ENCODE measurements at places on chromosomes 12 and 14.

DNA sequence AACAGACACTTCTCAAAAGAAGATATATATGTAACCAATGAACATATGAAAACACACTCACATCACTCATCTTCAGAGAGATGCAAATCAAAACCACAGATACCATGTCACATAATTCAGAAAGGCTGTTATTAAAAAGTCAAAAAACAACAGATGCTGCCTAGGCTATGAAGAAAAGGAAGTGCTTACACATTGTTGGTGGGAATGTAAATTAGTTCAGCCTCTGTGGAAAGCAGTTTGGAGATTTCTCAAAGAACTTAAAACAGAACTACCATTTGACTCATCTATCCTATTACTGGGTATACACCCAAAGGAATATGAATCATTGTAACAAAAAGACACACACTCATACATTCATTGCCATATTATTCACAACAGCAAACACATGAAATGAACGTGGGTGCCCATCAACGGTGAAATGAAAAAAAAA, 35.1 kb downstream of the EIF2S3B start:
- DNase-seq, result no peak

DNA sequence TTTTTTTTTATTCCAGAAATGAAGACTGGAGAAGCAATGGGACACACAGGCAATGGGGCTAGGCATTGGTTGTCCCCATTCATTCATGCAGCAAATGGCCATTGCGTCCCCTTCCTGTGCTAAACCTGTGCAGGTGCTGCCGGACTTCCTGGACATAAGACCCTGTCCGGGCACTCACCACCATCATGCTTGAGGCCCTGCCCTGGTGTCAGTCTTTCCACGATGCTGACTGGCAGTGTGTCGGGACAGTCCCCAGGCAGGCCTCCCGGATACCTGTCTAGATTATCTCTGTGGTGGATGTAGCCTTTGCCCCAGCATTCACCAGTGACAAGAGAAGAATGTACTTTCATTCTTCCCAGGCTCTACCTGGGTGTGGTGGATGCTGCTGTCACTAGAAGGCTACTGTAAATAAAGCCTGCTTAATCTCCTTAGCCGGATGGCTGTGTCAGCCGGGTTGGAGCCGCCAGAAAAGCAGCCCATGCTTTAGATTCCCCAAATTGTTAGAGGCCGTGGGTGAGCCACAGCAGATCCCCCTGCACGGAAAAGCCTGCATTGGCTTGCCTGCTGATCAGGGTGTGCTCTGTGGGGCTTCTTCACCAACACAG, 94.5 kb upstream of the PARP11 start:
- no peak for DNase-seq

DNA sequence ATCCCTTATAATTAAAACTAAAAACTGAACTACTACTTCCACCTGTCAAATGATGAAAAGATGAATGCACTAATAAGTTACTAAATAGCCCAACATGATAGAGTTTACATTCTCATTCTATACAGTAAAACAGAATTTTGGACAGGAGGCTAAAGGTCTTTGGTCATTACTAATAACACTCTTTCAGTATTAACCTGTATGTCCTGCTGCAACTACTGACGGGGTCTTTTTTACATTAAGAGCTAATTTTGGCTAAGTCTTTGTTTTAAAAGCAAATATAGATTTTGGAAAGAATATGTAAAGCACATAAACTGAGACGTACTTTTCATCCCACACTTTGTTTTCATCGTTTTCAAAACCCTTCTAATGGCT, 175.4 kb upstream of the CDKN3 start:
- no peak for DNase-seq

- no peak for DNase-seq
These were observed 115.9 kb downstream of the ETV6 start for GRCh38 chr12:11765421-11765816.

DNA sequence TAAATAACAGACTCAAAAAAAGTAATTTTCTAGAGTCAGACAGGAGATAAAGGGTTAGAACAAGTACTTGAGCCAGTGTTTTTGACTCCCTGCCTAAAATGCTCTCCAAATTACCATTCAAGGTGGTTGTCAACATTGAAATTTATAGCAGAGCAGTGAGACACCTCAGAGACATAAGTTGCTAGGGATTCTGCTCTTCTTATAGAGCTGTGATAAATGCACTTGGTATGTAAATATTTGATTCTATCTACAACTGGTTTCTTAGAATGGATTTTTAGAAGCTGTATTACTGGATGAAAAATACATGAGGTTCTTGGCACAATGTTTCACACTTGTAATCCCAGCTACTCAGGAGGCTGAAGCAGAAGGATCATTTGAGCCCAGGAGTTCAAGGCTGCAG, 83.9 kb upstream of the OSBPL8 start:
- no peak for DNase-seq

DNA sequence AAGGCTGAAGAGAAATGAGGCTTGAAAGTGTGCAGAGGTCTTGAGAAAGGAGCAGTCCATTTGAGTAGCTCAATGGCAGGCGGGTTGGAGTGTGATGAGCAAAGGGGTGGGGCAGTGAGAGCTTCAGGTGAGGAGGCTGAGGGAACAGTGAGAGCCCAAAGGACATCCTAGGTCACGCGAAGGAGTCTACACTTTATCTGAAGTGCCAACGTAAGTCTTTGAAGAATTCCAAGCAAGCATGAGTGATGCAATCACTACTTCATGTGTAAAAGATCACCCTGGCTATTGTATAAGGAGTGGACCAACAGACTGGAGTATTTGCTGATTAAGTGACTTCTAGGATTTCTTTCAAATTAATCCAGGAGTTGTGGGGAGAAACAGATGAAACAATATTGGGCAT, 159.9 kb upstream of the HIF1A start:
- DNase-seq, result no peak

GRCh38 chr12:51011955-51012354, 14.2 kb downstream of the SLC11A2 start:
- DNase-seq, result no peak

- no peak for DNase-seq
These were observed 98.1 kb downstream of the KLRB1 start for GRCh38 chr12:9509464-9510161.

DNA sequence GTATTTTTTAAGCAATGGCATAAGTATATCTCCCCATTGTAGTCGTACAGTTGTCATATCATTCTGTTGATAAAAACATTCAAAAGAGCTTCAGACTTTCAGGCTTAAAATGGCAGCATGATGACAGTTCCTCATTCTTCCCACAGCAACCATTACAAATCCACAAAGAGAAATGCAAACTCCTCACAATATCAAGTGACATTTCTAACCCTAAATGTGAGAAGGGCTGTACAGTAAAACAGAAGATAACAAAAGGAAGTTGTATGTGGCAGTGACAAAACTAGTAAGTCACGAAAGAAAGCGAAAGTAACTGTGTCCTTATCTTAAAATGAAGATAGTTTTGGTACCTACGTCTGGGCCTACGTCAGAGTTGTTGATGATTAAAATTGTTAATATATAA, 46.7 kb downstream of the GXYLT1 start:
- DNase-seq, result no peak

DNA sequence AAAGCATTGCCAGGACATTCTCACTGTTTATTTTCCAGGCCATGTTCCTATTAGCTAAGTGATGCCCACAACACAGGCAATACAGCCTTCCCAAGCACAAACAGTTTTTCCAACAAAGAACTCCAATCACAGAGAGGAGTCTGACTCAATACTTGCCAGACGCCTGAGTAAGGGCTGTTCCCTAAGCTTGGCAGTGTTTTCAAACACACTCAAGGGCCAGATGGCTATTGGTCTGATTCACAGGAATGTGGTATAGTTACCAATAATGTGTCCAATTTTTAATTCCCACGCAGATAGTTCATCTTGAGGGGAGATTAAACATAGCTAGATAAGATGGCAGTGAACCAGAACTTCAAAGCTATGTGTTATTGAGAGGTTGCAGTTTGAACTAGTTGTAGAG, 381.0 kb downstream of the SNAPC1 start:
- DNase-seq, result no peak

DNA sequence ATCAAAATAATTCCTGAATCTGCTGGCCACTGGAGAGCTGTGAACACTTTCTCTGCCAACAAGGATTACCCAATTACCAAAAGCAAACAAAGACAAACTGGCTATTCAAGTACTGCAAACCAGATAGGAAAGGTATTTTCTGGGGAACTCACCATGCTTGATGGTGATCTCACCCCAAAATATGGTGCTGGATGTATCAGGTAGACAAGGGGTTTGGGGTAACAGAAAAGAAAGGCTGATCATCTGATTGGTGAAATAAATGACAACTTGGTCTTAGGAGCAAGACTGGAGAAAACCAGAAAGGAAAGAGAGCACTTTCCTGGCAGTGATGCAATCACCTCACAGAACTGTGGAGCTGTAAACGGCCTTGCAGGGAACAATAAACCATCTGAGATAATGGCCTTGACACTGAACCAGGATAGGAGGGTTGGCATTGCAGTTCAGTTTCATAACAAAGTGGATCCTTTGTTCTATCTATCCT, 31.0 kb upstream of the NPFF start:
- DNase-seq, result no peak

GRCh38 chr14:64786296-64787149, 82.3 kb downstream of the PLEKHG3 start:
- DNase-seq, result no peak

DNA sequence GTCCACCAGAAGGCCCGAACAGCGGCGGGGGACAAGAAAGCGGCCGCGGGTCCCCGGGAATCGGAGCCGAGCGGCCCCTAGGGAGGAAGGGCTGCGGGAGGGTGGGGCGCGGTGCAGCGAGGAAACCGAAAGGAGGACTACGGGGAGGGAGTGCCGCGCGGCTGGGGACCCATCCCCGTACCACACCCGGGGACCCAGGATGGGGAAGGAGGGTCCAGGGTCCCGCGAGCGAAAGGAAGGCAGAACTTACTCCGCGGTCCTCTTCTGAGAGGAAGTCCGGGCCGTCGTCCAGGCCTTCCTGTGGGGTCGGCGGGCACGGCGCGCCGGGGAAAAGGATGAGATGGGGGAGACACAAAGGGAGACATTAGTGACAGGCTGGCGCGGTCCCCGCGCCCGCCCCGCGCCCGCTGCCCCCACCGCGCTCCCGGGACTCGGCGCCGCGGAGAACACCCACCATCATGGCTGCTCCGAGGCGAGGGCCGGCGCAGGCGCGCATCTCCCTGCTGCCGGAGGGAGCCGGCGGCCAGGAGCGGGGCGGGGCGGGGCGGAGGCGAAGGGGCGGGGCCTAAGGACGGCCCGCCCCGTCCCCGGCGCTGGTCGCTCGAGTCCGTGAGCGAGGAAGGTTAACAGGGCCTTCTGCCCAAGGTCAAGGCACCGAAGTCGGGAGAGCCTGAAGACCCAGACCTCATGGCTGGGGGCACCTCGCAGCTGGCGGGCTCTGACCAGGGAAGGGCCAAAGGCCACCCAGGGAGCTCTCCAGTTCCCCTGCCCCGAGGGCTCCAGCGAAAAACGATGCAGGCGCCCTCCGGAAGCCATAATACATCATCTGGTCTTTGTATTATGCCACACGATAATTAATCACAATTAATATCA, at the start of gene SNX6:
Gene SNX6, minus strand, starts transcription at position 492 of the 873 bp plus-strand sequence. Its CDS starts 32 bp downstream, at position 460.
- peak; percentile 90 for DNase-seq

GRCh38 chr12:100473716-100474150, at the start of gene NR1H4:
Gene NR1H4 (plus strand): TSS chr12:100473866. CDS start chr12:100493324, 19,458 bp downstream.
- no peak for DNase-seq

DNA sequence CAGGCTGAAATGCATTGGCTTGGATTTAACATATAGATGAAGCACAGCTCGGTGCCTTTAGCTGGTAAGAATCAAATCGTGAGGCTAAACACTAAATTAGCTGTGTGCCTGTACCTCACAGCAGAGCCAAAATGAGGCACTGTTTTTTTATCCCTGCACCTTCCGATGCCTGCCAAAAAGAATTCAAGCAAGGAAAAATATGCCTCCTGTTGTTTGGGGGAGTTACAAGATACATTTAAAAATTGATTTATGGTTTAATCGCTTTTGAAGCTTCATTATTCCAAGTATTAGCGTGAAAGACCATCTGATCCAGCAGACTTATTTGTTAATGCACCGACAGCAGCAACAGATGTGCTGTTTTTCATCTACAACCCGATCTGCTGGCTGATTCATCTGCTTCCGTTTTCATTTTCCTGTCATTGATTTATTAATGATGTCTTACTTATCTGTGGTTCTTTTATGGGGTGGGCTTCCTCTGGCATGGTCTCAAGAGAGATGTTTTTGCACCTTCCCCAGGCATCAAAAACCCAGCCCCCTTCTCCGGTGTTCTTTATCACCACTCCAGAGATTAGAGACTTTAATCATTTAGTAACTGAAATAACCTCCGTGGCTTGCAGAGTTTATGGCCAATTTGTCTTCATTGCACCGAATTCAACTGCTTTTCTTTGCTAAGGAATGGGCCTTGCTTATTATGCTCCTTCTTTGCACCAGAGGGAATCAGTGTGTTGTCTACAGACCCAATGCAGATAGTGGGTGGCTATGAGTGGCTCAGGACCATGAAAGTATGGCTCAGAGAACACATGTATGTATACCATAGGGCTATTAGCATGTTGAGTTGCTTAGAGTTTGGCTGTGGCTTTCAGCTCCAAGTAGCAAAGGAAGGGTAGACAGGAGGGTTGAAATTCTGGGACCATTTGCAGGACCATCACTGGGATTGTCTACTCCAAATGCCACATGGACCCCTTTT, 166.8 kb upstream of the TMEM260 start:
- no peak for DNase-seq

GRCh38 chr14:90778571-90779255, 37.5 kb downstream of the TTC7B start:
- no peak for DNase-seq

DNA sequence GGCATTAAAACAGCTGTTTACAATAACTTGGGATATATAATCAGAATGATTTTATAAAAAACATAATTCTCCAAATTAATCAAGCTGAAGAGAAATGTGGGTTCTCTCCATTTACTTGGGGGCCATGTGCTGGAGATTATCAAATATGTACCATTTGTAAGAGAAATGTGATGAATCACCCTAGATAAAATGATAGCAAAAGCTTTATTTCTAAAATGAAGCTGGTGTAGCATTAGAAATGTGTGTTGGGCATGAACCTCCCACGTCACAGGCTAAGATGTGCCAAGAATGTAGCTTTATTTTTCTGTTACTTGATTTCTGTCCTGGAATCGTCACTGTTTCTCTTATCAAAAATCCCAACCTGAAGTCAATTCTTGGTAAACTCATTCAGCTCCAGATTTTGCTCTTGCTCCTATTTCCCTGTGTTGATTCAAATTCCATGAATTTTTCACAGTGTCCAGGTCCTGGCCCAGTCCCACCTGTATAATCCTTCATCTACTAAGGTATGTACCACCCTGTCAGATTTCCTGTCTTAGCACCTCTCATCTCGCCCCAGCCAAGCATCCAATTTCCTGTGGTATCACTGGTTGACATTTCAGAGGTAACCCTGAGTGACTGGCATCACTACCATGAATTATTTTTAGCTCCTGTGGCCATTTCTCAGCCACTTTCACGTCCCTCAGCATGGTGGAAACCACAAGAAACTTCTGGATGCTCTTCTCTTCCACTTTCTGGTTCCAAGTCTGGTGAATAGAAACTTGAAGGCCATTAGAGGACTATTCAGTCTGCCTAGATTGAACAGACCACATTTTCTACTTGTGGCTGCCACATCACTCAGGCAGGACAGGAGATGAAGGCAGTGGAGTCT, 103.6 kb upstream of the FLRT2 start:
- DNase-seq, result no peak
